ENCODE measurements at places on chromosomes 1 and 21.

GRCh38 chr1:18799454-18799853, 60.0 kb downstream of the TAS1R2 start:
- DNase-seq = no peak

DNA sequence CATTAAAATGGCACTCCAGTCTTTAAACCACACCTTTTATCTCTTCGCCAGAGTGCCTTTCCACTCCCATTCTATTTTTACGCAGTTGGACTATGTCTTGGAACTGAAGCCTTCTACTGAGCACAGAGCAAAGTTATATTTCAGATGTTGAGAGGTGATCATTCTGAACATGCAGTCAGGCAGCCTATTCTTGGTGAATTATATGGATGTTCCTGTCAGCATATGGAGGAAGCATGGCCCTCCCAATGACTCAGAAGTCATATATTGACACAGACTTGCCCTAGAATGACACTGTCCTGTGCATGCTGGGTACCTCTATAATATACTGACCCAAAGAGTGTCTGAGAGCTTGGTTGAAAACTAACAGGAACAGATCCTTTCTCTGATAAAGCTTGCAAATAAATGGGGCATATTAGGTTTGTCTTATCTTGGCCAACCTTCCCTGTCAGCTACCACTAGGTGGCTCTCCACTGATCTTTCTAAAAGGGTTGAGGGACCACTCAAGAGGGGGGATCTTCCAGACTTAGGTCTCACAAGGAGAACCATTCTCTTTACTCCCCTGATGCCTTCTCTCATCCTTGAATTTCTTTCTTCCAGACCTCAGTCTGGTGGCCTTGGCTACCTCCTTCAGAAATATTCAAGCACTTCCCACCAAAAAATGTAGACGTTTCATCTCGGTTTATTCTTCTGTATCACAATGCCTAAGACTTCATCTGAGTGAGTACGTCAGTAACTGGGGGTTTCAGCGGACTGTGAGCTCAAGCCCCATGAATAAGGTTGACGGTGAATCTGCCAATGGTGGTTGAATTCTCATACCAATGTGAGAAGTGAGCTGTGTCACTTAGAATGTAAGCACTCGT, 11.8 kb upstream of the ALG14 start:
- DNase-seq = peak; percentile 22

DNA sequence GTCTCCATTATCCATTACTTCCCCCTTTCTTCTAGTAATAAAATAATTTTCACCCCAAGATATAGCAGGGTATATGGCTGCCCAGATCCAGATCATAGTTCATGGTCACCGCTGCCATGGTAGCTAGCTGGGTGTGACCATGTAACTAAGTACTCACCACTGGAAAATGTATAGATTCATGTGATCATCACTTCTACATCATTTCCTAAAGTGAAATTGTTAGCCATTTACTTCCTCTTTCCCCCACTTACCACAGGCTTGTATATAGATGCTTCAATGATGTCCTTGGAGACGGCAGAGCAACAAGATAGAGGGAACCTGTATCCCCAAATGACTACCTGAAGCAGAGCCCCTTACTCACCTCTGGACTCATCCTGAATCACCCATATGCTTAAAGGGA, 22.7 kb upstream of the EYA3 start:
- no peak for DNase-seq

DNA sequence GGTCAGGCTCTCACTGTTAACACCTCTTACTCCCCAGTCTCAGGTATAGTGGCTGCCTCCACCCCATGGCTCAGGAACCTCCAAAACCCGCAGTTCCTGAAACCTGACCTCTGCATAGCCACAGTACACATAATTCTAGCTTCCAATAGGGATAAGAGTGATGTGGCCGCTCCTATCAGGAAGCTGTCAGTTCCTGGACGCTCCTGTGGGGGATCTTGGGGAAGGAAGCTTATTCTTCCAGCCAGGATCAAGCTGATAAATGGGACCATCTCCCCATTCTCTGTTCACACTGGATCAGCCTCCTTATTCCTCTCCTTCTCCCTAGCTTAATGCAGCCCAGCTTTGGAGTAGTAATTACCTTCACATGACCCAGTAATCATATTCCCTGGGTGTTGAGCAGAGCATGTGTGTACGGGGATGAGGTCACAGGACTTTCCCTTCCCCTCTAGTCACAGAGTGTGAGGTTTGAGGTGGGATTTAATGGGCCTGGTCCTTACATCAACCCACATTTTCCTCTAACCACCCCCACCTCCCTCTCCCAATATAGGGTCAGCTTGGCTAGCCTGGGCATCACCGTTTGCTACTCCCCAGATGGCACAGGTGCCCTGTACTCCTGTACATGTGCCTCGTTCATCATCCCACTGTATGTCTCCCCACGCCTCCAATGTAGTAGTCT, 7.0 kb upstream of the POU3F1 start:
- DNase-seq = no peak

DNA sequence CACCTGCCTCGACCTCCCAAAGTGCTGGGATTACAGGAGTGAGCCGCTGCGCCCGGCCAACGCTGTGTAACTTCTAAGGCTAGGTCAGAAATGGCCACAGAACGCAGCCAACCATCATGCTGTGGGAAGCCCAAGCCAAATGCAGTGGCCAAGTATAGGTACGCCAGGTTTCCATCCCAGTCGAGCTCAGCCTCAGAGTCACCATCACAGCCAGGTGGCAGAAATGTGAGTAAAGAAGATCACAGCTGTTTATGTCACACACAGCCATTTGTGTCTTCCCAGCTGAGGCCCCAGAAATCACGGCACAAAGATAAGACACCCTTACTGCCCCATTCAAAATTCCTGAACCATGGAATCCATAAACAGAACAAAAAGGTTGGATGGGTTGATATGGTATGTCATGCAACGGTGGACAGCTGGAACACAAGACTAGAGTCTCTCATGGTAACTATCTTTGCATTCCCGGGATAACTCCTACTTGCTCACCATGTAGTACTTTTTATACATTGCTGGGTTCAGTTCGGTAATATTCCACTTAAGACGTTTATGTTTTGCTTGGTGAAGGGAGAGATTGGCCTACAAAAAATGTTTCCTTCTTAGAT, 84.3 kb downstream of the SLC45A1 start:
- DNase-seq = no peak

- no peak for DNase-seq
These were observed 661.8 kb upstream of the PTBP2 start for GRCh38 chr1:96059736-96060135.

GRCh38 chr1:233019778-233020325, 69.4 kb downstream of the NTPCR start:
- DNase-seq = no peak

DNA sequence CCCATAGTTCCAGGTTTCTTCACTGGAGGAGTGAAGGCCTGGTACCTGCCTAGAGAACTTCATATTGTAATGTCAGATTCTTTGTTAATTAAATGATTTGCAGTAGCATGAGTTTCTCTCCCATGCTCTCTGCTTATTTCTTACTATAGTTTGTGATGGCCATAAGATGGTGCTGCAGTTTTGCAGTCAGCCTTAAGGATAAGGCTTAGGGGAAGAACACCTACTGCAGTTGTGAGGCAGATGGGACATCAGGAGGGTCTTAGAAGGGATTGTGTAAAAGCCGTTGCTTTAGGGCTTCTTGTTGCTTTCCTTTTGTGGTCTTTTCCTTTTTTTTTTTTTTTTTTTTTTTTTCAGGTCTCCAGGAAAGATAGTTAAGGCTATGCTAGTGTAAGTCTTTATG, 61.8 kb downstream of the MACF1 start:
- no peak for DNase-seq

DNA sequence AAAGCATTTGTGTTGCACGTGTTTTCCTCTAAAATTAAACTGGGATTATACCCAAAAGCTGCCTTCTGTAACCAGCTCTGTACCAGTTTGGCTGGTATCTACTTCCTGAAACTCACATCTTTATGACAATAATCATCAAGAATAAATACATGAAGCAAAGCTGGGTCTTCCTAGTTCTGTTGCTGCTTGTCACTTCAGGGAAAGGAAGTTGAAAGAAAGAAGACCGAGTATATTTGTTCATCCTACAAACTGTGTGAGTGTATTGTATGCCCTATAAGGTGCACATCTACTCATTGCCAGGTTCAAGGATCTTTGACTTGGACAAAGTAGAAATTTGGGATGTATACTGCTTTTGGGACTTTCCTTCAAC, 29.1 kb upstream of the IFNGR2 start:
- no peak for DNase-seq

GRCh38 chr21:21236996-21237395, 238.8 kb downstream of the NCAM2 start:
- DNase-seq = no peak

- DNase-seq = no peak
These were observed 134.6 kb upstream of the ADAMTS5 start for GRCh38 chr21:27101523-27101922.

DNA sequence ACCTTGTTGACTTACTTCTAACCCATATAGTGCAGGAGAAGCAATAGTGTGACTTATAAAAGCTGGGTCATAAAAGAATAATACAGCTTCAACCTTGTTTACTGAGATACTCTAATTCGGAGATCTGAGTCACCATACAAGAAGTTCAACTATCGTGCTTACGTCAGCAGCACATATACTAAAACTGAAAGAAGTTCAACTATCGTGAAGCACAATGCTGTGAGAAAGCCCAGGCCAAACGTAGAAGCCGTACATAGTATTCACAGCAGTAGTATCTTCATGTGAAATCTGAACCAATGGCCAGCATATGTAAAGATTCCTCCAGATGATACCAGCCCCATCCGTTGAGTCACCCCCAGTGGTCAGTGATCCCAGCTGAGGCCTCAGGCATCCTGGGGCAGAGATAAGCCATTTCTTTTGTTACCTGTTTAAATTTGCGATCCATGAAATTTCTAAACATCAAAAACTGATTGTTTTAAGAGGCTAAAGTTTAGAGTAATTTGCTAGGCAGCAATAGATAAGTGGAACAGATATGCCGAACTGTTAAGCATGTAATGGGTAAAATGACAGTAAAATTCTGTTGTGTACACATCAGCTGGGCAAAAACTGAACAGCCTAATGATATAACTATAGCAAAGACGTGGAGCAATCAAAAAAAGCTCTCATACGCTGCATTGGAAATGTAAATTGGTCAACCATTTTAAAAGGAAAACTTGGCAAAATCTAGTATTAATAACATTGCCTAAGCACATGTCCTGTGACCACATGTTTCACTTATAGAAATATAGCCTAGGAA, 53.9 kb upstream of the SAMD13 start:
- peak; percentile 52 for DNase-seq

- no peak for DNase-seq
These were observed 54.9 kb downstream of the OLIG1 start for GRCh38 chr21:33124889-33125288.

GRCh38 chr1:168585191-168585590, 8.8 kb downstream of the XCL1 start:
- DNase-seq = peak; percentile 30

DNA sequence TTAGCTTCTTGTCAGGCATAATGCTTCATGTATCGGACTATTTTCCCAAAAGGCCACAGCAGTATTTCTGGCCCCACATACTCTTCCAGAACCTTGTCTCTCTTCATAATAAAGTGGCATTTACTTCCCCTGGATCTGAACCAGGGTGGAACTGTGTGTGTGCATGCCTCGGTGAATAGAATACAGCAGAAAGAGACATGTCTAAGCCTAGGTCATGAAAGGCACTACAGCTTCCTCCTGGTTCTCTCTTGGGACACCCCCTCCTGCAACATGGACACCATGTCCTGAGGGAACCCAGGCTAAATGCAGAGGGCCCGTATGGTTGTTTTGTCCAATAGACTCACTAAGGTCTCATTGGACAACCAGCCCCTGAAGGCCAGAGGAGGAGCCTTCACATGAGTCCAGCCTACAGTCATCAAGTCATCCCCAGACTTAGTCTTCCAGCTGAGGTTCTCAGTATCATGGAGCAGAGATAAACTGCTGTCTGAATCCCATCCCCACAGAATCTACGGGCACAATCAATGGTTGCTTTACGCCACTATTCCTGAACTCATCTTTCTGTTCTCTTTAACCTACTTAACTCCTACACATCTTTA, 35.0 kb downstream of the USP24 start:
- DNase-seq = no peak

DNA sequence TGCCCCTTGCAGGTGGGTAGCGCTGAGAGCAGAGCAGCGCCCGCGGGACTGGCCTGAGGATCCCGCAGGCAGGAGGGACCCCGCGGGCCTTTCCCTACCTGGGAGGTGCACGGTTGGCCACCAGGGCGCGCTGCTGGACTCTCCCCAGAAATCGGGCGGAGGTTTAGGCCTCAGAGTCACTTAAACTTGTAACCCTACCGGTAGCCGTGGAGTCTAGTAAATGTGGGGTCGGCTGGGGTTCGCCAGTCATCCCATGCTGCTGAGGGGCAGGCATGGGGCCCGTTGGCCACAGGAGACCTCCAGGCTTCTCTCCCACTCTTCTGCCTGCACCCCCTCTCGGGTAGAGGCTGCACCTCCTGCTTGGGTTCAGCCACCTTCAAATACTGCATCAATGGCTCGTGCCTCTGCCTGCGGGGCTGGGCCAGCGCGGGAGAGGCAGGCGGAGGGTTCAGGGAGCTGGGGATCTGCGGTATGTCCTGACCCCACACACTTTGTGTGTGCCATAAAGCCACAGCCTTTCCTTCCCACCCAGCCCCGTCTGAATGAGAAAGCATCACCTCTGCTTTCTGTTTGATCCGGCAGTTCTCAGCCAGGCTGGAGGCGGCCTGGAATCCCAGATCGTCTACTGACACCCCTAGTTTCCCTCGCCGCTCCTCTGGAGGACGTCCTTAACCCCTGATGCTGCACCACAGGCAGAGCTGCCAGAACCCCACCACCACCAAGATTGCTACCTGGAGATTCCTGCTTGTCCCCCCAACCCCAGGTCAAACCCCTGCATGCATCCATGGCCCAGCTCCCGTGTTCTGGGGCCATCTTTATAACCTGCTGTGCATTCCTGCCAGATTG, 12.3 kb upstream of the GSTM4 start:
- DNase-seq = peak; percentile 90

- peak; percentile 76 for DNase-seq
These were observed 4.4 kb downstream of the DVL1 start for GRCh38 chr1:1344655-1345361.

DNA sequence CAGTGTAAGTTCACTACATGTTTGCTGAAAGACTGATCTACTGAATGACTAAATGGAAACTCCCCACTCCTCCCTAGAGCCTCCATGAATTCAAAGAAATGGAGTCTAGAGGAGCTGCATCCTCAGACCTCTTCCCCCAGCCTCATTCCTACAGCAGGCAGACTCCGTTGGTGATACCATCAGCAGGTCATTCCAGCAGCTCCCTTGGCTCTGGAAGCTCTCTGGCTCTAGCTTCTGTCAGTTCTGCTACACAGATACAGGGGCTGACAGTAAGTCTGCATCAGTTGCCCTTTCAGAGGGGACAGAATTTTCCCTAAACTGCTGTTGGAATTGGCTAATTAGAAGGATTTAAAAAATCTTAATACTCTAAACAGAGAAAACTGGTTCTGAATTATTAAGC, 31.7 kb upstream of the DMRTA2 start:
- DNase-seq = no peak

DNA sequence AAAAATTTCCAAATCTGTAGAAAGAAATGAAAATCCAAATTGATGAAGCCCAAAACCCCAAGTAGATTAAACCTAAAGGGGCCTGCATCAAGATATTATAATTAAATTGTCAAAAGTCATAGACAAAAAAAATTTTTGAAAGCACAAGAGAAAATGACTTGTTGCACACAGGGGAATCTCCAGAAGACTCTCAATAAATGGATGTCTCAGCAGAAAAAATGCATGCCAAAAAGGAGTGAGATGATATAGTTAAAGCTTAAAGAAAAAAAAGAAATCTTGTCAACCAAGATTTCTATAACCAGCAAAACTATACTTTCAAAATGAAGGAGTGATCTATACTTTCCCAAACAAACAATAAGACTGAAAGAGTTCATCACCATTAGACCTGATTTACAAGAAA, 393.2 kb upstream of the SPAG17 start:
- no peak for DNase-seq
